ENCODE measurements at places on chromosomes 13 and 19. TPM values are rescaled to one million over a fixed set of nuclear protein-coding genes. Genes with fewer than 3 reads are reported as not detected.

Gene EID2
- 11.7 TPM for total RNA-seq

Gene CEACAM3
- total RNA-seq: not detected

Gene DOCK6
- 82.4 TPM for total RNA-seq

Gene RETN
- total RNA-seq: not detected

Gene ZNF808
- total RNA-seq: 15.4 TPM

Gene GPR183
- total RNA-seq: 0.30 TPM

Gene CBY2
- total RNA-seq: not detected

Gene RDH8
- not detected for total RNA-seq

Gene DIAPH3
- 22.8 TPM for total RNA-seq

Gene TRPC4
- not detected for total RNA-seq

Gene GDF15
- 425 TPM for total RNA-seq

GRCh38 chr13:100751826-100752225, 77.2 kb upstream of the TMTC4 start:
- DNase-seq: no peak

DNA sequence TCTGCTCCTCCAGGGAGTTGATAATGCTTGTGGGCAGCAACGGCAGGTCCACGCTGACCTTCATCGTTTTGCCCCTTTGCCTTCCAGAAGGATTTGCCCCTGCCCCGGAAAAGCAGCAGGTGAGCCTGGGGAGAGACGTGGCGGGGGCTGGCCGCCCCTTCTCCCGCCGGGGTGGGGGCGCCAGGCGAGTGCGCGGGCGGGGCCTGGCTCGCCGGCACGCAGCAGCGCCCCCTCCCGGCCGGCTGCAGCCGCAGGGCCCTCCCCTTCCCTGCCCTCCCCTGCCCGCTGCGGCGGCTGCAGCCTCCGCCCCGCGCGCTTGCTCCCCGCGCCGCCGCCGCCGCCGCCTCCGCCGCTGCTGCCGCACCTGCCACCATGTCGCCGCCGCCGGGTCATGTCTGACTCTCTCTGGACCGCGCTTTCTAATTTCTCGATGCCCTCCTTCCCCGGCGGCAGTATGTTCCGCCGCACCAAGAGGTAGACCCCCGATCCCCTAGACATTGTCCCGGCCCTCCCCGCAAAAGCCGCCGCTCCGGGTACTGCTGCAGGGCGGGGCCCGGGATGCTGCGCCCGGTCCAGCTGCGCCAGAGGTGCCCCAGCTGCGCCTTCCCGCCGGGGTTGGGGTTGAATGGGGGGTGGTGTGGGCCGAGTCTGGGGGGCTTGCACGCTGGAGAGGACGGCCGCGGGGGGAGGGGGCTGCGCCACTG, at the start of gene MAST1:
Gene MAST1 (plus strand): TSS at position 334 of the 704 bp plus-strand sequence. CDS start 58 bp downstream, at position 392.
- DNase-seq: no peak

DNA sequence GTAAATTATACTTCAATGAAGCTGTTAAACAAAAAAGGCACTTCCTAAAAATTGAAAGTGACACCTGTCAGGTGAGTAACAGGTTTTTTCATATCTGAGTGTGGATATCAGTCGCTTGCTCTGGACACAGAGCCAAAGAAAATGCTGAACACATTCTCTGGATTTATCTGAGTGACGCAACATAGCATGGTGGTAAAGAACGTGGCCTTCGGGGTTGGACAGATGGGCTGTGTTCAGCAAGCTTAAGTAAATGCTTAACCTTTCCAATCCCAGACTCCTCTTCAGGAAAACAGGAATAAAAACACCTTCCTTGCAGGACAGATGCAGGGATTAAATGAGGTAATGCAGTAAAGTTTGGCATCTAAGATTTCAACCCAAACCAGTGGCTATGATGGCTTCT, 132.0 kb downstream of the FOXO1 start:
- no peak for DNase-seq

- peak; percentile 48 for DNase-seq
Observed at GRCh38 chr19:56333506-56333905, 18.9 kb upstream of the ZSCAN5A start.

- no peak for DNase-seq
Observed at GRCh38 chr19:31223740-31224534, 125.3 kb downstream of the TSHZ3 start.

DNA sequence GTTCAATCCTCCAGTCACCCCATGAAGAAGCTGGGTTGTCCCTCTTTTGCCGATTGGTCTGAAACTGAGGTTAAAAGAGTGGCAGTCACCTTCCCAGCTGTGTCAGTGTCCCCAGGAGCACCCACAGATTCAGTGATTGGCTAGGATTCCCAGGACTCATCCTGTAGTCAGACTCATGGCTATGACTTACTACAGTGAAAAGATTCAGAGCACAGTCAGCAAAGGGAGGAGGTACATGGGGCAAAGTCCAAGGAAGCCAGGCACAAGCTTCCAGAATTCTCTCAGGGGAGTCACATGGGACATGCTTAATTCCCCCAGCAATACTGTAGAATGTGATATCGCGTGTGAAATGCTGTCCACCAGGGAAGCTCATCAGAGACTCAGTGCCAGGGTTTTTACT, 14.2 kb downstream of the ZNF473 start:
- no peak for DNase-seq

- peak; percentile 51 for DNase-seq
Observed at GRCh38 chr19:532561-533363, 1.2 kb downstream of the CDC34 start.

DNA sequence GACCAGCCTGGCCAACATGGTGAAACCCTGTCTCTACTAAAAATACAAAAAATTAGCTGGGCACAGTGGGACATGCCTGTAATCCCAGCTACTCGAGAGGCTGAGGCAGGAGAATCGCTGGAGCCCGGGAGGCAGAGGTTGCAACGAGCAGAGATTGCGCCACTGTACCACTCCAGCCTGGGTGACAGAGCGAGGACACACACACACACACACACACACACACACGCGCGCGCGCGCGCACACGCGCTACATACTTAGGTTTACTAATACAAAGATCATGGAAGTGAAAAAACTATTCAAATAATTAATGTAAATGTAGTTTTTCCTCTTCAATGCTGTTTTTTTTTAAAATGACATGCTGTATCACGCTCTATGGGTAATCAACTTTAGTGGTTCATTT, 58.5 kb upstream of the ZDHHC20 start:
- no peak for DNase-seq

GRCh38 chr13:34066344-34066743, 248.4 kb downstream of the RFC3 start:
- DNase-seq: no peak

DNA sequence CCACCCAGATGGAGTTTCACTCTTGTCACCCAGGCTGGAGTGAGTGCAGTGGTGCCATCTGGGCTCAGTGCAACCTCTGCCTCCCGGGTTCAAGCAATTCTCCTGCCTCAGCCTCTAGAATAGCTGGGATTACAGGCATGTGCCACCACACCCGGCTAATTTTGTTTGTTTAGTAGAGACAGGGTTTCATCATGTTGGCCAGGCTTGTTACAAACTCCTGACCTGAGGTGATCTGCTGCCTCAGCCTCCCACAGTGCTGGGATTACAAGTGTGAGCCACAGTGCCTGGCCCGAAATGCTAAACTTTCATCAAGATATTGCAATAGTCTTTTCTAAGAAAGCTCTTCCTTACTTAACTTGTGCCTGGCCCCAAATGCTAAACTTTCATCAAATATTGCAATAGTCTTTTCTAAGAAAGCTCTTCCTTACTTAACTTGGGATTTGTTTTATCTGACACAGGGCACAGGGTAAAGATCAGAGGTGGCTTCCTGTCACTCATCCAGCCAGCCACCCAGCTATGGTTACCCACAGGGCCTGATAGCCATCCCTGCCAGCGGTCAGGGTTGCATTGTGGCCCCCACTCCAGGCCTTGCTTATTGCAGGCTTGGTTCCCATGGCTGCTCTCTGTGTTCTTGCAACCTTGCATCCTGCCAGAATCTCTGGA, 352.3 kb upstream of the TMTC4 start:
- DNase-seq: no peak

DNA sequence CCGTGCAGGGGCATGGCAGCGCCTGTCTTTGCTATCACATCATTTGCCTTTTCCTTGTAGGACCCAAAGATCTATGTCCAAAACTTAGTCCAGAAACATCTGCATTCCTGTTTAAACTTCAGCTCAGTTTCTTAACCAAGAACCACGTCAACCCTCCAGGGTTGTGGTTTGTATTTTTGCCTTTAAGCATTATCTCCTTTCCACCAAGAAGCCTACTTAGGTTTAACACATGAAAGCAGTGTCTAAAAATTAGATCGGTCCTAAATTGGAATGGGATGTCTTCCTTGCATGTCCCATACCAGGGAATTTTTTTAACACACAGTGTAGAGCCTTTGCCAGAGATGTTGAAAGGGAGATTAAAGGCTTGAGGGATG, 38.8 kb downstream of the DHRS12 start:
- no peak for DNase-seq

- no peak for DNase-seq
Observed at GRCh38 chr13:98487016-98487415, 89.9 kb downstream of the STK24 start.

GRCh38 chr19:35781650-35782049, 6.3 kb downstream of the ARHGAP33 start:
- no peak for DNase-seq

GRCh38 chr19:13441810-13442512, 64.3 kb downstream of the CACNA1A start:
- no peak for DNase-seq

- DNase-seq: no peak
Observed at GRCh38 chr13:37766502-37766901, 103.1 kb downstream of the TRPC4 start.

GRCh38 chr13:40680659-40681323, 14.3 kb upstream of the FOXO1 start:
- DNase-seq: no peak

- no peak for DNase-seq
Observed at GRCh38 chr19:13723206-13723605, 41.1 kb upstream of the MRI1 start.

DNA sequence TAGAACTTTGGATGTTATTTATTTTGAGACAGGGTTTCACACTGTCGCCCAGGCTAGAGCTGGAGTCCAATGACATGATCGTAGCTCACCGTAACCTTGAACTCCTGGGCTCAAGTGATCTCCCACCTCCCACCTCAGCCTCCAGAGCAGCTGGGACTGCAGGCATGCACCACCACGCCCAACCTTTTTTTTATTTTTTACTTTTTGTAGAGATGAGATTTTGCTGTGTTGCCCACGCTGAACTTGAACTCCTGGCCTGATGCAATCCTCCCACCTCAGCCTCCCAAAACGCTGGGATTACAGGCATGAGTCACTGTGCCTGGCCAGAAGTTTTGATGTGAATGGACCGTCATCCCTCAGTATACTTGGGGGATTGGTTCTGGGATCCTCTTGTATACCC, 13.7 kb downstream of the ANKRD27 start:
- no peak for DNase-seq

DNA sequence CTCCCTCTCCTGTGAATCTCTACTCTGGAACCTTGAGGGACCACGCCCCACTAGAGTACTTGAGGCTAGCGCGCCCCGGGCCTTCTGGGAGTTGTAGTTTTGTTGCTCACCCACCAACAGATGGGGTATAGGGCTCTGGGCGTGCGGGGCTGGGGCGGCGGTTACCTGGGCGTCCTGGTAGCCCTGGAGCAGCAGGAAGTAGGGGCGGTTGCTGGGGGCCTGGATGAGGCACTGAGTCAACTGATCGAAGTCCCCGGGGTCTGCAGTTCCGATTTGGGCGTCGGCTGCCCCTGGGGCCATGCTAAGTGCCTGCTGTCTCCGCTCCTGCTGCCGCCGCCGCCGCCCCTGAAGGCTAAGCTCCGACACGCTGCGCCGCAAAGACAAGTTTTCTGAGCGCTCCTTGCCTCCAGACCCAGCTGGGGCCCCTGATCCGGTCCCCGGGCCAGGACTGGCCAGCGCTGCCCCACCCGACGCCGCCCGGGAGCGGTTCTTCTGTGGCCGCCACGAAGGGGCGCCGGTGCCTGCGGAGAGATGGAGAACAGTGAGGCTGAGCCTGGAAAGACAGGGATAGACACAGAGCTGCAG, 5.3 kb downstream of the RASIP1 start:
- DNase-seq: no peak

- DNase-seq: no peak
Observed at GRCh38 chr13:33070713-33071112, 54.5 kb downstream of the KL start.

DNA sequence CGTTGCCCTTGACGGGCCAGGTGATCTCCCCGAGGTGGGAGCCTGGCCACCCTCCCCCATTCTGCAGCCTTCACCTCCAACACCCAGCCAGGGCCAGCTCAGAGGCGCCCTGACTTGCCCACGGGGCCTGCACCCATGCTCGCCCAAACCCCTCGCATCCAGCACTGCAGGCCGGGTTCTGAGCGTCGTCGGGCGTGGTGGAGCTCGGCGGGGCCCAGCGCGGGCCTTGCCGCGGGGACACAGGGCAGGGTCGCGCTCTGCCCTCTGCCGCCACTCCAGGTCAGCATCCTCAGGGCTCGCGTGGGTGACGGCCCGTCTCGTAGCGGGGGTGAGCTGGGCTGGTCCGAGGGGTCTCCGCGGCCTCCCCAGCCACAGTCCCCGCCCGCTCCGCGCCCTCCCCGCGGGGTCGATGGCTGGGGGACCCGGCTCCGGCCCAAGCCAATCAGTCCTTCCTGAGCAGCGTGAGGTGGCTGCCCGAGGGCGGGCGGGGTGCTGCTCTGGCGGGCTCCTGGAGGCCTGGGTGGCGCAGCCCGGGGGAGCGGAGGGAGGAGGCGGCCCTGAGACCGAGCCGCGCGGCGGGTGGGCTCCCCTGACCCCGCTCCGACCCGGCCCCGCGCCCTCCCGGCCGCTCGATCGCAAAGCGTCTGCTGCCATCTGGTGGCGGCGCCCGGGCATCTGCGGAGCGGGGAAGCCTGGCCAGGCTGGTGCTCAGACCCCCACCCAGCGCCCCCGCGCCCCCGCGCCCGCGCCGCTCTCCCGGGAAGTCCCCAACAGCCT, 61.4 kb downstream of the CCNE1 start:
- DNase-seq: no peak

DNA sequence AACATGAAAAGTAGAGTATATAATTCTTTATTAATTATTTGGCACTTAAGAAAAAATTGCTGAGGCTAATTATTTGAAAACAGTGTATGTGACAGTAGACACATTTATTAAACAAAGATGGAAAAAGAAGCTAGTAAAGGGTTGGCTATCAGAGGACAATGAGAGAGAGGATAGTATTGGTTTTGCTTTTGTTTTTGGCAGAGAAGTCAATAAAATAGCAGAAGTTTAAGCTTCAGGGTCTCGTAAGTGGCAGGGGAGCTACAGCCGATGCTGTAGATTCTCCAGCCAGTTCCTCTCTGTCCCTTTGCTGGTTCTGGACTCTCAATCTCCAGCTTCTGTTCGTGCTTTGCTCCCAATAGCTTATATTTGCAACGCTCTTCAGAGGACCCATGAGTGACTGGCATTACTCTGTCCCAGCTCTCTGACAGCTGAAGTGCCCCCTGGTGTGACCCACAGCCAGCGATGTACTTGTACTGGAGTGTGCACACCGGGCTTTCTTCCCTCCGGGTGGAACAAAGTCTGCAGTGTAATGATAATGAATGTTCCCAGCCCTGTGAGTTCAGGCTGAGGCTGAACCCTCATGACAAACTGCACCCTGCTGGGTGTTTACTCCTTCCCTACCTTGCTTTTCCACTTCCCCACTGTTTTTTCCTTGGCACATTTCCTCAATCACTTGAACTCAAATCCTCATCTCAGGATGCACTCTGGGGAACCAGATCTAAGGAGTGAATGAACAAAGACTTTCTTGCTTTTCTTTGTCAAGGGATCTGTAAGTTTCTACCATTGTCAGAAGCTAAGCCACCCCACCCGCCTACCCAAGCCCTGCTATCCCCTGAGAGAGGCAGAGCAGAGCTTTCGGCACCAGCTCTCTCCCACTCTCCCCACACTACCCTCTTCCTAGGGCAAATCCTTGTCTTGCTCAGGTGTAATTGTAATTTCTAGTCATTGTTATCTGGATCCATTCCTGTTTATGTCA, 254.8 kb downstream of the LHFPL6 start:
- no peak for DNase-seq
